NCI-H146 (cell line): ENCODE measurements at places on chromosomes 3 and 15.
A peak's percentile ranks its signal among the peaks of the same experiment; 100 is the strongest.

- peak; percentile 83 for DNase-seq
These were observed 41.1 kb upstream of the SKOR1 start for GRCh38 chr15:67784090-67784781.

DNA sequence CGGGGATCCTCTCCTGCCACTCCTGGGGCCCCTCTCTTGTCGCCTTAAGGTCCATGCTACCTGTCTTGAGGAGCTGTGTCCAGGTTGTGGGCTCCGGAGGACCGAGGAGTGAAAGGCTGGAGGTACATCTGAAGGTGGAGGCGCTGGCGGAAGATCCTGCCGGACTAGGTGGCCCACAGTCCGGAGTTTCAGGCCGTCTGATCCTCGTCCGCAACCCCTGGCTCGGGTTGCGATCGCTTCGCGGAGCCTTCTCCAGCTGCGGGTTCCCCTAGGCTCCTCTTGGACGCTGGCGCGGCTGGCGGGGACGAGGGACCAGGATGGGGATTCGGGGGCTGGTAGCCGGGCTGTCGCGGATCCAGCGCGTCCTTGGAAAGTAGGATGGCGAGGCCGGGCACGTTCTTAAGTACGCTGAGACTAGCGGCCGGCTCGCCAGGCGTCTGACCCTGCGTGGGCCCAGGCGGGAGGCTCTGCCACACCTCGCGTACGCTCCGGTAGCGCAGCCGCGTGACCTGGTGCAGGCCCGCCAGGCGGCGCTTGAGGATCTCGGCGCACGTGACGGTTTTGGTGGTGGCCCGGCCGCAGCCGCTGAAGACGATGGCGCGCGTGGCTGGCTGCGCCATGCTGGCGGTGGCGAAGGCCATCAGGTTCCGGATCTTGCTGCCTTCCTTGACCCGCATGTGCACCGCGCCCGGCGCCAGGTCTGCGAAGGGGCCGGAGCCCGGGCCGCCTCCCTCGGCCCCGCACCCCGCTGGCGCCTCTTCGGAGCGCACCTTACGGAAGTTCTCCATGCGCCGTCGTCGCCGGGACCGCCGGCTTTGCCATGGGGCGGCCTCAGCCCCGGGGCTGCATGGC lies 550 bp downstream of the RPP25 start:
- peak; percentile 39 for DNase-seq

DNA sequence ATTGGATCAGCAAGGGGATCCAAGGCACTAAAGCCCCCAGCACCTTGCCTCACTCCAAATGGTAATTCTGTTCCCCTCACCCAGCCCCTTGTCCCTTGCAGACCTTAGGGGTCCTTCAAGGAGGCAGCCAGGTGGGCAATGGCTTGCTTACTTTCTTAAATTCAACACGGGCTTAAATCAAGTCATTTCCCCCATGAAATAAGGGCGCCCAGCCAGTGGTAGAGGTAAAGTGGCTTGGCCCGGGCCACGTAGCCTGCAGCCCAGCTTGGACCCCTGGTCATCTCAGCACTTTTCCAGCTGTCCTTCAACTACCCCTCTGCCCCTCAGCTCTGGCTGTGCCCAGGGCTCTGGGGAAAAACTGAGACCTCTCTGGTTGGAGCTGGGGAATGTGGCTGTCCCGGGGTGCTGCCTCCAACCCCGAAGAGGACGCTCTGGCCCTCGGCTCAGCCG lies 1.2 kb downstream of the PSTPIP1 start:
- DNase-seq: no peak

DNA sequence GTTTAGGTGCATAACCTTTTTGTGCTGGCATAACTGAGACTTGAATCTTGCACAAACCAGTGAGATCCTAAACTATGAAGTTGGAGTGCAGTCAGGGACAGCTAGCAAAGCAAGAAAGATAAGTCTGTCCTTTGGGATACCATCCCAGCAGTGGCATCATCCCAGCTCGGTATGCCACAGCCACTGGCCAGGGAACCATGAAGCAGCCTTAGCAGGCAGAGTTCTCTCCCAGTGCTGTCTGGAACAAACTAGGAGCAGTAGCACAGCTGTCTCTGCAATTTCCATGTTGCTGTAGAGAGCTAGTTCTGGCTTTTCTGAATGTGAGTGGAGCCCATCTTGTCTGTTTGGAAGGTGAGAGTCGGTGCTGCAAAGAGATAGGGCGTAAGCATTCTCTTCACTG lies 130.3 kb downstream of the DTWD1 start:
- no peak for DNase-seq

DNA sequence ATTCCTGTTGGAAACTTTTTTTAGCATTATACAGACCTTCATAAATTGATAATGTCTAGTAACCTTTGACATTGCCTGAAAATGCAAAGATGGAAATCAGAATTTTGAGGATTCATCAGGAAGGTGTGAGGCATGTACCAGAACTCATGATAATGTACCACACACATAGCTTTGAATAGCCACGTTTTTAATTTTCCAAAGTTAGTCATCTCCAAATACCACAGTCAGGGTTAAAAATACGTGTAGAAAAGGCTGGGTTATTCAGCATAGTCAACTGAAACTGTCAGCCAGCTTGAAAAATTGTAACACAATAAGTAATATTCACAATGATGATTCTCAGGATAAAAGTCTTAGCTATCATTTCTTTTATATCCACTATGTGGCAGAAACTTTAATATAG lies 102.0 kb upstream of the THRB start:
- DNase-seq: no peak

- no peak for DNase-seq
These were observed 188.6 kb downstream of the CHL1 start for GRCh38 chr3:385151-385550.

DNA sequence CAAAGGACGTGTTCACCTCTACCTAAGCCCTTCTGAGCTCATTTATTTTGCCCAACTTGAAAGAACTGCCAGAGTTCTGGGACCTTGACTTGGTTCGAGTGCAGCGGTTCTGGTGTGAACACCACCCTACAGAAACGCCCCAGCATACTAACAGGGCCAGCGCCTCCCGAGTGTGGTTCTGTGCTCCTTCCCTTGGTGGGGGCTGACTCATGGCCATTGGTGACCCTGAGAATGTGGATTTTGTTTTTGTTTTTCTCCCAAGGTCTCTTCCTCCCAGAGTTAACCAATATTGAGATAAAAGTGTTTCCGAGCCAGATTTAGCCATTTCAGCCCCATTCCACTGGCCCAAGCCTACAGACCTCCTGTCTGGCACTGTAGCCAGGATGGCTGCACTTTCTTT lies 27.9 kb downstream of the SEMA7A start:
- DNase-seq: no peak
